ENCODE measurements at places on chromosomes 12 and 14.

GRCh38 chr14:20388159-20388558 is 25.1 kb downstream of the TEP1 start:
- no peak for DNase-seq

DNA sequence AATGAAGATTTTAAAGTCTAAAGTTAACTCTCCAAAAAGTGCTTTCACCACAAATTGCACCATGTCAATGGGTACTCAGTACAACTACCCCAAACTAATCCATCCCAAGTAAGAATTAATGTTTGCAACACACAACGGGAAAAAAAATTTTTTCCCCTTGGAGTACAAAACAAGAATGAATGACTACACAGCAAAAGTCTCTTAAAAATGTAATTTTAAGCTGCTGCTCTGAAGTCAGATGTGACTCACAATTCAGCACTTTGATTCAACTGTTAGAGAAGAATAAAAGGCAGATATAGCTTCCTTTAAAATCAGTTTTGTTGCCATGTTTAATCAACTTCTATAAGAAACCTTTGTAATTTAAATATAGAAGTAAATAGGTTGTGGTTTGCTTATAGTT is 42.5 kb upstream of the VPS33A start:
- DNase-seq: no peak

GRCh38 chr12:126159139-126159538 is 1093.9 kb downstream of the AACS start:
- DNase-seq: no peak

DNA sequence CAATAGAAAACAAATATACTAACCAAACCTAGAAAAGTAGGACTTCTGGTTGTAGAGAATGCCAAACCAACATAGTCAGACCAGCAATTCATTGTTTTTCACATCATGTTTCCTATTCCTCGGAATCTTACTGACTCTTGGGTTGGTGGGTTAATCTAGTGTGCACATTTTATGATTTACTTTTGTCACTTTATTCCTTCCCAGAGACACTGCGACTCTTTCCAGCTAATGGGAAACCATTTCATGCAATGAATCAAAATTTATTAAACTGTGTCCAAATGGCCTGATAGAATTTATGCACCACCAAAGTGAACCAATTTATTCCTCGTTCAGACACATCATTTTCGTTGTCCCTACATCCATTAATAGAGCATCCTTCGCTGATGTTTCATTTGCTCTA is 464.9 kb downstream of the RPS29 start:
- no peak for DNase-seq

All from stimulated activated CD4-positive, alpha-beta T cell treated with anti-CD3 and anti-CD28 coated beads, Interleukin-2, amount 100 ng/mL, for 4 hours (primary cell).